NCI-H2171 (cell line): ENCODE measurements at places on chromosomes 12 and 14.

GRCh38 chr14:90758959-90759358 is 57.3 kb downstream of the TTC7B start:
- no peak for DNase-seq

GRCh38 chr12:20309504-20310148 is 58.7 kb upstream of the PDE3A start:
- no peak for DNase-seq

GRCh38 chr12:116302166-116303058 is 24.9 kb upstream of the MED13L start:
- DNase-seq: no peak

GRCh38 chr12:40382217-40382616 is 157.4 kb downstream of the LRRK2 start:
- DNase-seq: no peak

GRCh38 chr14:77344377-77344996 is 23.7 kb downstream of the GSTZ1 start:
- DNase-seq: no peak

DNA sequence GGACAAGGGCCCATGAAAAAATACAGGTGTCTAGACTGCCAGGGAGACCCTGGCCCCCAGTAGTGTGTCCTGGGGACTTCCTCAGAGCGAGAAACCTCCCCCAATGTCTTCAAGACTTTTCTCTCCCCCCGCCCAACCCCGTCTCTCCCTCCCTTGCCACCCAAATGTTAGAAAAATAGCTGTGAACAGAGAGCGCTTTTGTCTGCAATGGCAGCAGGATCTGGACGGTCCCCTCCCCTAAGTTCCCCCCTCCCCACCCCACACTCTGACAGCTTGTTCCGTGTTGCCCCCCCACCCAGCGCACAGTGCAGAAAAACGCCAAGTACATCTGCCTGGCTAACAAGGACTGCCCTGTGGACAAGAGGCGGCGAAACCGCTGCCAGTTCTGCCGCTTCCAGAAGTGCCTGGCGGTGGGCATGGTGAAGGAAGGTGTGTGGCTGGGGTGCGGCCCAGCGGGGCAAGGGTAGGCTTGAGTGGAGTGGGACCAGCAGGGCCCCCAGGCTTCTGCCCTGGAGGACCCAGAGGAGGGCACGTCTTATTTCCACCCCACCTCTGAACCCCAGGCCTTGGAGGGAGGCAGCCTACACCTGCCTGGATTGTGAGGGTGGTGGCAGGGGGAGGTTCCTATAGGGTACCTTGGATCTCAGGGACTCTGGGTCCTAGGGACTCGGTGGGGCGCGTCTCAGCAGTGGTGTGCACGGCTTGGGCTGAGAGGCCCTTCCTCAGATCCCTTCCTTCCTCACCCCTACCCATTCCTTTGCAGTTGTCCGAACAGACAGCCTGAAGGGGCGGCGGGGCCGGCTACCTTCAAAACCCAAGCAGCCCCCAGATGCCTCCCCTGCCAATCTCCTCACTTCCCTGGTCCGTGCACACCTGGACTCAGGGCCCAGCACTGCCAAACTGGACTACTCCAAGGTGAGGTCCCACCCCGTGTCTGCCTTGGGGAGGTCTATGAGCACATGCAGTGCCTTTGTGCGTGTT is 4.8 kb downstream of the NR4A1 start:
- DNase-seq: no peak

GRCh38 chr14:89368490-89369477 is 48.2 kb downstream of the FOXN3 start:
- no peak for DNase-seq

DNA sequence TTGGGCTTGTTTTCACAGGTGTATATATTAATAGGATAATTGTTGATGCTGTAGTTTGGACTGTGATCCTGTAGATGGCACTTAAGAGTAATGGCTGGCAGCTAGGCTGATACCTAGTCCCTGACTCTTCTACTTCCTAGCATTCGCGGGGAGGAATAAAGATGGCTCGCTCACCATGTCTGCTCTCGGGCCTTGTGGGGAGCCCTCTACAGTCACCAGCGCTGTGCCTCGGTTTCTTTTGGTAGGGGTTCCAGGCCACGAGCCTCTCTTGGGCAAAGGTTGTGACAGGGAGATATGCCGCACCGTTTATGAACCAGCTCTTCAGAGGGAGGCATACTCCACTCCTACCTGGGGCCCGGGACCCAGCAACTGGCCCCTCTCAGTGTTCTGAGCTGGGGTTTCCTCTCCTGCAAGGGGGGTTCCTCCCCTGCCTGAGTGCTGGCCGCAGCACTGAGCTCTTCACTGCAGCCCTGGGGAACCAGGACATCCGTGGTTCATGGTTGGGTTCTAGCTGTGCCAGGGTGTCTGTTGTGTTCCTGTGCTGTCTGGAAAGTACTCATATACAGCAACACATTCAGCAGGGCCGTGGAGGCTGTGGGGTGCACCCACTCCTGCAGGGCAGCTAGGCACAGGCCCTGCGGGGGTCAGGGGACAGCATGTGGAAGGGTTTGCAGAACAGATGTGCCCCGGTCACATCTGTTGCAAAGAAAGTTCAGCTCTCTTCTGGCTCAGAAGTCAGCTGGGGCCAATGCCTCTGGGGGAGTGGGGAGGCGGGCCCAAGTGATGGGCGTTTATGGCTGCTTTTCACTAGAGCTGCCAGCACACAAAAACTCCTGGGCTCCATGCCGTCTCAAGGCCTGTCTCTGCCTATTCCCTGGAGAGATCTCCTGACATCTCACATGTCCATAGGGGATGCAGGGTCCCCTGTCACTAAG is 147.9 kb downstream of the PPFIA2 start:
- DNase-seq: no peak

GRCh38 chr12:112841240-112841639 is 49.7 kb downstream of the RPH3A start:
- DNase-seq: no peak

DNA sequence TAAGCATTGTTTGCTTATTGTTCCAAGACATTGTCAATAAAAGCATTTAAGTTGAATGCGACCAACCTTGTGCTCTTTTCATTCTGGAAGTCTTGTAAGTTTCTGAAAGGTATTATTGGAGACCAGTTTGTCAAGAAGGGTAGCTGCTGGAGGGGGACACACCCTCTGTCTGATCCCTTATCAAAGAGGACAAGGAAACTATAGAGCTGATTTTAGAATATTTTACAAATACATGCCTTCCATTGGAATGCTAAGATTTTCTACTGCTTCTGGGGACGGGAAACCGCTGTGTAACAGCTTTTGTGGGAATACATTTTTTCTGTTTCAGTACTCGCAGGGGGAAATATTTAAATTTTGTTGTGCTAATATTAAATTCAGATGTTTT is 3.5 kb downstream of the FOS start:
- no peak for DNase-seq

- no peak for DNase-seq
Measured at GRCh38 chr12:5451251-5451650, 19.3 kb downstream of the NTF3 start.

- no peak for DNase-seq
Measured at GRCh38 chr14:69877492-69877891, 1.7 kb upstream of the SMOC1 start.

DNA sequence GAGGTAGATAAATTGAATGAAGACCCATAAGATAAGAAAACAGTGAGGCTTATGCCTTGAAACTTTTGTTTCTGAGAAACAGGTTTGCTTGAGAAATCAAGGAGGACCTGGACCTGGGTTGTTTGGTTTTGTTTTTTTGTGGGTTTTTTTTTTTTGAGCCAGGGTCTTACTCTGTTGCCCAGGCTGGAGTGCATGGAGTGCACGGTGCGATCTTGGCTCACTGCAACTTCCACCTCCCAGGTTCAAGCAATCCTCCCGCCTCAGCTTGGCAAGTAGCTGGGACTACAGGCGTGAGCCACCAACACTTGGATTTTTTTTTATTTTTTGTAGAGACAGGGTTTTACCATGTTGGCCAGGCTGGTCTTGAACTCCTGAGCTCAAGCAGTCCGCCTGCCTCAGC is 9.0 kb upstream of the PPTC7 start:
- no peak for DNase-seq

- no peak for DNase-seq
Measured at GRCh38 chr12:59316938-59317337, 278.9 kb upstream of the SLC16A7 start.

GRCh38 chr12:53985994-53986685 is 1.2 kb downstream of the HOXC10 start:
- DNase-seq: no peak

DNA sequence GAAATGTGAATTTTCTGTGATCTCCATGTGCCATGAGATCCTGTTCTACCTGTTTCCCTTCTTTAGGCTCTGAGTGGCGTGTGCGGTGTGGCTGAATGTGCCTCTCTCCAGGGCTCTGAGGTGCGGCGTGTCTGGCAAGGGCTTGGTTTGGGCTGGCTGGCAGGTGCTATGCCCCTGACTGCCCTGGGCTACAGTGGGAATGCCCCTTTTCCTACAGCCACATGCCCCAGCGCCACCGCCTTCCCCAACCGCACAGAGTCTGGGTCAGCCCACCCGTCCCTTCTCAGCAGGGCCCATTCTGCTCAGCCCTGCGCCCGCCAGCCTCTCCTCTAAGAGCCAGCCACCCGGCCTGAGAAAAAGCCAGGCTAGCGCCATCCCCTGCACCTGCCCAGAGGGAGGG is 24.7 kb downstream of the BTBD6 start:
- no peak for DNase-seq

DNA sequence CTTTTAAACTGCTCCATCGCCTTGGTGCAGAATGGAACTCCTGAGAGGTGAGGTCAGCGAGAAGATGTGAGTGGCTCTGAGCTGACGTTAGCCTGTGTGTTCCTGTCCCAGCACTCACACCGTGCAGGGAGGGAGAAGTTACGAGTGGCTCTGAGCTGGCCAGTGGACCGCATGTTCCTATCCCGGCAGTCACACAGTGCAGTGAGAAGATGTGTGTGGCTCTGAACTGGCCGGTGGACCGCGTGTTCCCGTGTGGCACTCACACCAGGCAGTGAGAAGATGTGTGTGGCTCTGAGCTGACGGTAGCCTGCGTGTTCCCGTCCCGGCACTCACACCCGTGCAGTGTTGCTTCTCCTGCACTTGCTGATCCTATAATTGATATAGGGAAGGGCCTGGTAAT is 59.9 kb downstream of the VCPKMT start:
- no peak for DNase-seq

- no peak for DNase-seq
Measured at GRCh38 chr12:132507656-132508490, 17.9 kb downstream of the FBRSL1 start.

GRCh38 chr14:69274321-69274720 is 14.4 kb downstream of the GALNT16 start:
- DNase-seq: no peak

DNA sequence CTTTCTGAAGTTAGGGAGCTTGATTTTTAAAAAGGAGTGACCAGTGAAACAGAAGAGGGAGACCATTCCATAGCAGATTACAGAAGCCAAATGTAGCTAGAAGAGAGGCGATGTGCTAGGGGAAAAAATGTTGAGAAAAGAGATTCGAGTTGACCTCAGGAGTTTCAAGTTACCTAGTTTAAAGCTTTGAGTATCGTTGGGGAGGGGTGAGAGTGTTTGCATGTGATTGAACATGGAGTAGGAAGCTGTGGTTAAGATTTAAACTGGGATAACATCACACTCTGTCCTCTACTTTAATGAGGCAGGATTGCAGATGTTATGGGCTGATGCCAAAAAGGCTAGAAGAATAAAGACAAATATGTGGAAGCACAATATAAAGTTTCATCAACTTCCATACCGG is 3.7 kb downstream of the LETMD1 start:
- no peak for DNase-seq
